Suppressor macrophage (primary cell): ENCODE measurements at places on chromosomes 4 and X.

DNA sequence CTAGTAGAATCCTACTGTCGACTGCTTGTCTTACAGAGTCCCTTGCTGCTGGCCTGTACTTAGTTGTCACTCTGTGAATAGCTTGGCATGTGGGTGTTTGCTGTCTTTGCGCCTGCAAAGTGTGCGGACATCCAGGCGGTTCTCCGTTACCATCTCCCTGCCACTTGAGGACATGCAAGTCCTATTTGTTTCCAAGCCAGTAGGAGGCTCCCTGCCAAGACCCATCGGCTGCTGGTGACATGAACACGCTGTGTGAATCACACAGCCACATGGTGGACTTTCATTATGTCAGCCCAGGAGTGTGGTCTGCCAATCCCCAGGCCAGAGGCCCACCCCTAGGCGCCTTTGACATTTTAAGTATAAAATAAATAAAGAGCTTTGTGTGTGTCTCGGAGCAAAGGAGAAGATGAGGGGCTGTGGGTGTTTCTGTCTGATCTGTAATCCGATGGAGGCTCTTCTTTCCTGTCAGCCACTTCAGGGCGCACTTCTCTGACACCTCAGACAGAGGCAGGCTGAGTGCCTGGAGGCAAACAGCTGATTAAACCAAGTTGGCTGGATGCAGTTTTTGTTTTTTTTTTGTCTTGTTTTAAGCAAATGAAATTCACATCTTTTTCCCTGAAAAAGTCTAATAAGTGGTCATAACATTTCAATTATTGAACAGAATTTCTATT is 51.5 kb downstream of the ALPK1 start:
- DNase-seq = no peak

- no peak for DNase-seq
Measured at GRCh38 chrX:63785708-63786040, 660 bp upstream of the ARHGEF9 start.

GRCh38 chrX:155747520-155747919 is 133.6 kb upstream of the VAMP7 start:
- DNase-seq = peak; percentile 14

GRCh38 chr4:1358421-1359143 is 11.6 kb downstream of the UVSSA start:
- no peak for DNase-seq

- no peak for DNase-seq
Measured at GRCh38 chr4:168717847-168718246, 221.0 kb downstream of the PALLD start.

- no peak for DNase-seq
Measured at GRCh38 chrX:120367402-120368109, 5.7 kb downstream of the ATP1B4 start.

- DNase-seq = no peak
Measured at GRCh38 chrX:71632923-71633657, 14.8 kb upstream of the CXCR3 start.

GRCh38 chr4:139083607-139083955 is 68.0 kb downstream of the NOCT start:
- DNase-seq = peak; percentile 75

DNA sequence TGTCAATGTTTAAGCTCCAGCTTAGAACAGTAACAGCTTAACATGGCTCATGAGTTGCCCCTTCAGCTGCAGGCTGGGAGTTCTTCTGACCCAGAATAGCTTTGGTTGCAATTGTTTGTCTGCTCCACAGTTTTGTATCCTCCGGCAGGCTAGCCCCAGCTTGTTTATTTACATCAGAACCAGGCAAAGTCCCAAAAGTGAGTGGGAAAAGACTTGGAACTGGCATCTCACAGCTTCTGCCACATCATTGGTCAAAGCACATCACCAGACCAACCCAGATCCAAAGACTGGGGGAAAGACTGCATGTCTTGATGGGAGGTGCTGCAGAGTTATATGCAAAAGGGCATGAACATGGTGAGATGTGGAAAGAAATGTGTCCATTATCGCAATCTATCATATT is 231.2 kb upstream of the CPEB2 start:
- no peak for DNase-seq

DNA sequence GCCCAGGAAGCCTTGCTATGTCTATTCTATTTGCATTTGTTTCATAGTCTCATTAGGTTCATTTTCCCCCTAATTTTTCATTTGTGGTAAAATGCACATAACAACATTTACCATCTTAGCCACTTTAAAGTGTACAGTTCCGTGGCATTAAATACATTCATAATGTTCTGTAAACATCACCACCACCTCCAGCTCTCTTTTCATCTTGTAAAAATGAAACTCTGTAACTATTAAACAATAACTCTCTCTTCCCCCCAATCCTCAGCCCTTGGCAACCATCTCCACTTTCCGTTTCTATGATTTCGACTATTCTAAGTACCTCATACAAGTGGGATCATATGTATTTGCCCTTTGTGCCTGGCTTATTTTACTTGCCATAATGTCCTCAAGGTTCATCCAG is 19.9 kb downstream of the ARHGEF38 start:
- DNase-seq = no peak

- DNase-seq = no peak
Measured at GRCh38 chr4:116016201-116016600, 902.8 kb upstream of the NDST4 start.

DNA sequence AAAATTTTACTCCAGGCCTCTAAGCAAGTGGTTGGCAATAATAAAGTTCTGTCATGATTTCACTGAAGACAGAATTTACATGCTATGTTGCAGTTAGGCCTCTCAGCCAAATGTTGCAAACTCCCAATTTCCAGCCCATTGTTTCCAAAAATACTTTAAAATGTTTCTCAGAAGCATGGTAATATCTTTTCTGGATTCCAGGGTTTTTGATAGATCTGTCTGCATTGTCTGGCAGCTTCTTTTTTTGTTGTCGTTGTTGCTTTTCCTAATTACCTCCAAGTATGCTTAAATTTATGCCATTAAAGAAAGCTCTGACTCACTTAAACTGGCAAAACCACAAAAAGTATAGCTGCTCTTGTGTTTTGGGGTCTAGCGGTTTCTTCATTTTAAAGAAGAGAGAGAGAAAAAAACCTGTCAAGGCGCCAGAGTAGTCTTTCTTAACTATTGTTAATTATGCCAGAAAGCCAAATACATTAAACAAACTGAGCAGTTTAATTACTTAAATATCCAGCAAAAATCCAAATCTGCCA is 97.0 kb downstream of the AGTR2 start:
- no peak for DNase-seq

DNA sequence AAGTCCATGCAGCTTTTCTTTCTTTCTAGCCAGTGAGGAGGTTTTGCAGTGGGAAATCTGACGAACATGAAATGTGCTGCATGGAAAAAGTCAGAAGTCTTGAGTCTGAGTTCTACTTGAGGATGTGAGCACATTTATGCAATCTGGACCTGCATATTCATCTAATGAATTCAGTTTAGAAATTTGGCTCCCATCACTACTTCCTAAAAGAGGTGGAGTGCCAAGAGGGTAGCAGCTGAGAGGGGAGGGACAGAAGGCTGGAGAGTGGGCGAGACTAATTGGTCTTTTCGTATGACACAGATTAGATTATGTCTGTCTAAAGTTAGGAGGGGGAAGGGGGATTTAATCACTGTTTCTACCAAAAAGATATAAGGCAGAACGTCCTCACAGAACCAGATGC is 535.9 kb downstream of the IQCM start:
- DNase-seq = no peak

DNA sequence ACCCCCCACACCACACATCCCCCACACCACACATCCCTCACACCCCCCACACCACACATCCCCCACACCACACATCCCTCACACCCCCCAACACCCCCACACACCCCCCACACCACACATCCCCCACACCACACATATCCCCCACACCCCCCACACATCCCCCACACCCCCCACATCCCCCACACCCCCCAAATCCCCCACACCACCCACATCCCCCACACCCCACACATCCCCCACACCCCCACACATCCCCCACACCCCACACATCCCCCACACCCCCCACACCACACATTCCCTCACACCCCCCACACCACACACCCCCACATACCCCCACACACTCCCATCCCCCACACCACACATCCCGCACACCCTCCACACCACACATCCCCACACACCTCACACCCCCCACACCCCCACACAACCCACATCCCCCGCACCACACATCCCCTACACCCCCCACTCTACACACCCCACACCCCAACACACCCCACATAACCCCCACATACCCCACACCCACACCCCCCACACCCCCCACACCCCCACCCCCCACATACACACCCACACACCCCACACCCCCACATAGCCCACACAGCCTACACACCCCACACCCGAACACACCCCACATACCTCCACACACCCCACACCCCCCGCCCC is 172.9 kb downstream of the DCLK2 start:
- no peak for DNase-seq

DNA sequence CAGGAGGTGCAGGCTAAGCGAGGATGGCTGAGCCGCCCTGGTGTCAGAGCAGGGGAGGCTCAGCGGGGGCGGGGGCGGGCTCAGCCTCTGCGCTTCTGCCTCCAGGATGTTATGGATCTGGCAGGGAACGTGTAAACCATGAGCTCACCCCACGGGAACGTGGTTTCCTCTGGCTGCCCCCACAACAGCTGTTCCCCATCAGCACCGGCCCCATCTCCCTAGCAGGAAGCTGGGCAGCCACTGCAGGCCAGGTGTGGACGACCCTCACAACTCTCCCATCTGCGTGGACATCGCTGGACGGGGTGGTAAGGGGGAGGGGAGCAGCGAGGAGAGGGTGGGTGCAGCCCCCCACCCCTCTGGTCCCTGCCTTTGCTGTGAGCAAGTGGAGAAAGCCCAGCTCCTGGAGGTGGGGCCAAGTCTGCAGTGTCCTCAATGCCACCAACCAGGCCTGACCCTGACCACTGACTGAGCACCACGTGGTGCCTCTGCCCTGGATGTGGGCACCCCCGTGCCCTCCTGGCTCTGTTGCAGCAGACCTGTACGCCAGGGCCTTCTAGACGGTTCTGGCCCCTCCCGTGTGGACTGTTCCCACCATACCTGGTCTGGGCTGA is 28.1 kb upstream of the SPON2 start:
- peak; percentile 42 for DNase-seq

- no peak for DNase-seq
Measured at GRCh38 chrX:148785256-148785655, 284.8 kb downstream of the AFF2 start.

GRCh38 chr4:129239088-129239487 is 143.1 kb downstream of the C4orf33 start:
- DNase-seq = no peak

GRCh38 chrX:68696267-68696990 is 49.0 kb downstream of the STARD8 start:
- DNase-seq = peak; percentile 19

DNA sequence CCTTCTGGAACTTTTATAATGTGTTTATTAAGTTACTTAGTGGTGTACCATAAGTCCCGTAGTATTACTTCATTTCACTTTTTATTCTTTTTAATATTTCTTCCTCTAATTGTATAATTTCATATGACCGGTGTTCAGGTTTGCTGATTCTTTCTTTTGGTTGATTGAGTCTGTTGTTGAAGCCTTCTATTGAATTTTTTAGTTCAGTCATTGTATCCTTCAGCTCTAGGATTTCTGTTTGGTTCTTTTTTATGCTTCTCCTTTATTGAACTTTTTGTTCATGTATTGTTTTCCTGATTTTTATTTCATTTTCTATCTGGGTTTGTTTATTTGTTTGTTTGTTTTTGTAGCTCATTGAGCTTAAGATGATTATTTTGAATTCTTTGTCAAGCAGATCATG is 8.8 kb downstream of the CEP44 start:
- no peak for DNase-seq

DNA sequence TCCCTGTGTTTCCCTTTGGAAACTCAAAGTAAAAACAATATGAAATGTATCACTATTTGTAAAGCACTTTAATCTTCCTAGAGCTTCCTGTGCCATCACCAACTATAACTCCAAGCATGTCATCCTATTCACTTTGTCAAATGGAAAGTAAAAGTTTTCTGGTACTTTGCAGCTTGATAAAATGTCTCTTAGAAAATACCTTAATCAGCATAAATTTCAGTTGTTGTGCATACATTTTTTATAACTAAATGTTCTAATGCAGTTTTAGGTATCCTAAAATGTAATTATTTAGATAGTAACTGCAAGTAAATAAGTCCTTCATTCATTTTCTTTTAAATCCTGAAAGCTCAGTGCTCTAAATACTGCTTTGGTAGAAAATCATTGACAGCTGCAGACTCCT is 558.7 kb downstream of the GRID2 start:
- no peak for DNase-seq

DNA sequence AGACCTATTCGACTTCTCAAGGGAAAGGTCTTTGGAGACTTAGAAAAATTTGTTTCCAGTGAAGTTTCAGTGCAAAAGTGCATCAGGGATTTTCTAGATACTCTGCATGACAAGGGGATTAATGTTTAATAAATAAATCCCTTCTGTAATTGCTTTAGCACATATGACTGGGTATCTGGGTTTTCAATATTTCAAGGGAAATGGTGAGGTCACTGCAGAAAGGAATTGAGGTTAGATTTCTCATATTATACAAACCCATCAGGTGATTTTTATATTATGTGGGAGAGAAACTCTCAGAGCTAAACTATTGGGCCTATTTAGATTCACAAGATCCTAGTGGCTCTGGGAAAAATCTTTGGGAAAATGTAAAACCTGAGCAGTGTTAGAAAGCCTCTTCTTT is 48.3 kb upstream of the SLC4A4 start:
- DNase-seq = no peak

DNA sequence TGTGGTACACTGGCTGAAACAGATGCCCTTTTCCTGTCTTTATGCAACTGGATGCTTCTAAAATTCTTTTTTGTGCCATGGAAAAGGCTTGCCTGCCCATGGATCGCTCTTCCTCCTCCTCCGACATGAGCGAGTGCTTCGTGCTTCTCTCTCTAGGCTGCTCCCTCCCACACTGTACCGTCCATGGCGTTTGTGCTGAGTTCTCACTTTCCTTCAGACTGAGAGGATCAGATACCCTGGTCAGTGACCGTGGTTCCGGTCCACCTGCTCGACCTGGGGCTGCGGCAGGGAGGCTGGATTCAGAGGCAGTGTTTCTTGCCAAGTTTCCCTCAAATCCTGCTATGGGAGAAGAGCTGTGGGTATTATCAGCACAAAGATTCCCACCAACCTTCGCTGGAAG is 10.2 kb upstream of the CLDN24 start:
- no peak for DNase-seq

DNA sequence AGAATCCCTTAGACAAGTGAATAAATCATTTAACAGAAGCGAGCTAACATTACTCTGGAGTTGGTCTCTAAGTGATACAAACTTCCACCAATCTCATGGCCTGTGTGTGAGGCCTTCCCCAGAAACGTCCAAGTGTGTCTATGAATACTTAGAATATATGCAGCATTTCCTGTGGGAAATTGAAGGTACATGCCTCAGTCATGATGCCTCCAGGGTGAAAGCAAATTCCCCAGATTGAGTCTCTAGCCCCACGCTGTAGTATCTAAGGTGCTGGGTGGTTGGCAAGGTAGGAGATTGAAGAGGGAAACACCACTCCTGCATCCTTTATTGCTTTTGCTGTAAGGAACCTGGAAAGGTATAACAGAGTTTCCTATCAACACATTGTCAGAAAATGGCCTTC is 113.8 kb downstream of the IL13RA2 start:
- no peak for DNase-seq
